Activated CD4-positive, alpha-beta T cell treated with anti-CD3 and anti-CD28 coated beads, Interleukin-2, amount 10 ng/mL, durations not matched to agents 24 days and 14 days (primary cell): ENCODE measurements at places on chromosomes 13 and 19.

GRCh38 chr19:34404109-34404909 is at the start of gene PDCD2L:
Gene PDCD2L (plus strand): TSS chr19:34404399. CDS start chr19:34404431, 32 bp downstream.
- peak; percentile 98 for DNase-seq

GRCh38 chr13:45258334-45258675 is 57.5 kb upstream of the KCTD4 start:
- no peak for DNase-seq

- no peak for DNase-seq
These were observed 284.4 kb downstream of the ZNF536 start for GRCh38 chr19:30656520-30657100.

GRCh38 chr19:44904426-44904994 is 1.1 kb upstream of the APOE start:
- DNase-seq, result no peak

GRCh38 chr13:42707586-42707985 is 73.8 kb upstream of the FAM216B start:
- no peak for DNase-seq

- DNase-seq, result no peak
These were observed 6.4 kb upstream of the SPATA13 start for GRCh38 chr13:24153979-24154701.

DNA sequence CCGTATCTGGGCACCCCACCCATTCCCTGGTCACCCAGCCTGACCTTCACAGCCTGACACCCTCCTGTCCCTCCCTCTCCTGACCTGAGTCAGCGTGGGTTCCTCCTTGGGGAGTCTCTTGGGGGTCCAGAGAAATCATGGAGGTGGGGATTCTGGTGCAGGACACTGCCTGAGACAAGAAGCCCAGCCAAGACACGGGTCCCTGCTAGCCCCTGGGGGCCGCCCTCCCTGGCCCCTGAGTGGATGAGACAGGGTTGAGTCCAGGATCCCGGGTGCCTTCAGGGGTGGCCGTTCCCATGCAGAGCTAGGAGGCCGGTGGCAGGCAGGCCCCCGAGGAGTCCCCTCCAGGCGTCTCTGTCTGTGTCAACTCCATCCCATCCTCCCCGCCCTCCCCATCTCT is 1.6 kb downstream of the MAP2K7 start:
- DNase-seq, result peak; percentile 59

DNA sequence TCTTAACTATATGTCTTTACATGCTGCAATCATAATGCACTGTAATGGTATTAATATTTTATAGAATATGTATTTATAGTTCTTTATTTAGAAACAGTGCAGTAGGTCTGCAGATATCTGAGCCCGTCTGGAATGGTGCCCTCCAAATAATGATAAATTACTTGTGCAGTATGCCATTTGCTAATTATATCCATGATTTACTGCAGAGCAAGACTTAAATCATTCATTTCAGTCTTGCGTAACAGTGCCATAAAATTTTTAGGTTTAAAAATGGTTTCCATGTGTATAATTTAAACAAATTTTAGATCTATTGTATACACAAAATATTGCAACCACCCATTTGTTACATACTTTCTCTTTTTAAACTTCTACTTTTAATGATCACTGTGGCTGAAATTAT is 175.1 kb downstream of the ZNF536 start:
- no peak for DNase-seq
